H1 (cell line): ENCODE measurements at places on chromosomes 2 and 18. TPM values are rescaled to one million over a fixed set of nuclear protein-coding genes. Genes with fewer than 3 reads are reported as not detected.

DNA sequence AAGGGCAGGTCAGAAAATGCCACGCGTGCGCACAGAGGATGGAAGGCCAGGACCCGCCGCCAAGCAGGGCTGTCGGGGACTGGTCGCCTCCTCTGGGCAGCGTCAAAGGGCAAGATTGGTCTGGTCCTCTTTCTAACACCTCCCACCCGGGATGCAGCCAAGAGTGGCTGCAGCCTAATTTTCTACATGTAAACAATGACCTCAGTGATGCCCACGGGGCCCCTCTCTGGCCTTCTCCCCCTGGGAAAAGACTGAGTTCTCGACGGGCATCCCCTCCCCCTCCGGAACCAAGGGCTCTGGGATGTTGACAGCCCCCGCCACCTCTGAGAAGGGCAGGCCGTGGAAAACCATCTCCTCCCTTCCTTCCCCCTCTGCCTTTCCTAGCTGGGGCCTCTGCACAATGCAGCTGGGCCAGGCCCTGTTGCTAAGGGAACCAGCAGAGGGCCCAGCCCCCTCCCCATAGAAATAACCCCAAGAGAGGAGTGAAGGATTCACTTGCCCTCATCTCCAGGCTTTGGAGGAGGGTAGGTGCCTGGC lies 80.0 kb upstream of the ZNF532 start:
- no peaks in the 10 kb centered on the region for H3K27me3 ChIP-seq
- no peak for DNase-seq
- peaks cover 9% of the 10 kb centered on the region for H3K4me1 ChIP-seq
- H3K36me3 ChIP-seq: no peaks in the 10 kb centered on the region
- no peak overlapping the region for H3K4me3 ChIP-seq
- H3K27ac ChIP-seq: no peak overlapping the region

- no peak for DNase-seq
- no peak overlapping the region for H3K4me3 ChIP-seq
- no peaks in the 10 kb centered on the region for H3K27me3 ChIP-seq
- no peaks in the 10 kb centered on the region for H3K4me1 ChIP-seq
- no peak overlapping the region for H3K27ac ChIP-seq
Measured at GRCh38 chr2:205024822-205025518, 479.7 kb downstream of the PARD3B start.

Gene ZC3H6
- 6.9 and 7.3 TPM in 2 replicates for total RNA-seq

DNA sequence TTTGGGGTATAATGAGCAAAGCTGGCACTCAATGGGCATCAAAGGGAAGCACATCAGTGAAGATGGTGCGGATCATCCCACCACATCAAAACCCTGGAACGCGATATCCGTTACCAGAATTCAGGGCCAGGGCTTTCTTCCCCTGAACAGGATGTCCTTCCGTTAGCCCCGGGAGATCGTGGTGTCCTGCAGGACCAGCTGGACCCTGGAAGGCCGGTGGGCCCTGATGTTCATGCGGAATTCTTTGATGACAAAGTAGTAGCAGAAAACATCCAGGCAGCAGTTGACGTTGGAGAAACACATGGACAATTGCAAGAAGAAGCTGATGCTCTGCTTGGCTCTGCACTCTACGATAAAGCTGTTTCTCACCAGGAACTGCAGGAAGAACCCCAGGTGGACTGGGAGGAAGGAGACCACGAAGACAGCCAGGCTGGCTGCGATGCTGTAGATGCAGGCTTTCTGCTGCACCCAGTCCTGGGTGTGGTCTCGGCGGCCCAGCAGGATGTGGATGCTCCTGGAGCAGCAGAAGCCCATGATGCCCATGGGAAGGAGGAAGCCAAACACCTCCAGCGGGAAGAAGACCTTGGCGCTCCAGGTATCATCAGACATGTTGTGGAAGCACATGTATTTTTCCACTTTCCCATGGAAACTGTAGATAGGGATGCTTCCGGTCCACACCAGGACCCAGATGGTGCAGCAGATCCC lies 15.0 kb downstream of the GPR55 start:
- no peak overlapping the region for H3K4me3 ChIP-seq
- peaks cover 10% of the 10 kb centered on the region for H3K4me1 ChIP-seq
- H3K36me3 ChIP-seq: no peaks in the 10 kb centered on the region
- DNase-seq: no peak
- no peak overlapping the region for H3K27ac ChIP-seq

GRCh38 chr2:100877555-100877954 lies 57.6 kb downstream of the NPAS2 start:
- no peak overlapping the region for H3K4me3 ChIP-seq
- peaks cover 1% of the 10 kb centered on the region for H3K4me1 ChIP-seq
- no peaks in the 10 kb centered on the region for H3K27me3 ChIP-seq
- no peak overlapping the region for H3K27ac ChIP-seq
- no peaks in the 10 kb centered on the region for H3K36me3 ChIP-seq
- no peak for DNase-seq

Gene B4GALT6
- 37.9 and 41.5 TPM in 2 replicates for total RNA-seq

DNA sequence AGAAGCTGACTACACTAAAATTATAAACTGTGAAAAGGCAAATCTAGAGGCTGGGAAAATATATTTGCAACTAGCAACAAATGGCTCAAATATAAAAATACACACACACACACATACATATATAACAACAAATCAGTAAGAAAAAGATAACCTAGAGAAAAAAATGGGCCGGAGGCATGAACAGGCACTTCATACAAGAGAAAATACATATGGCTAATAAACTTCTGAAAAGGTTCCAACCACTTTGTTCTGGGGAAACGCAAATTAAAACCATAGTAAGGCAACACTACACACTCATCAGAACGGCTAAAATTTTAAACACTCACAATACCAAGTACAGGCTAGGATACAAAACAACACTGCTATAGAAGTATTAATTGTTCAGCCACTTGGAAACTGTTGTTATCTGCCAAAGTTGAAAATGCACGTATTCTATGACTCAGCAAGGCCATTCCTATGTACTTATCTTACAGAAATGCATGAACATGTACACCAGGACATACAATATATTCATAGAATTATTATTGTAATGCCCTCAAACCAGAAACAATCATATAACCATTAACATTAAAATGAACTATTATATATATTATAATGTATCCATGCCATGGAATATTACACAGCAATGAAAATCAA lies 15.6 kb downstream of the WDSUB1 start:
- no peak overlapping the region for H3K27ac ChIP-seq
- H3K27me3 ChIP-seq: no peaks in the 10 kb centered on the region
- H3K4me3 ChIP-seq: no peak overlapping the region
- DNase-seq: no peak
- H3K4me1 ChIP-seq: no peaks in the 10 kb centered on the region
- H3K36me3 ChIP-seq: peaks cover 4% of the 10 kb centered on the region; the same call in 1 of the 2 replicates

DNA sequence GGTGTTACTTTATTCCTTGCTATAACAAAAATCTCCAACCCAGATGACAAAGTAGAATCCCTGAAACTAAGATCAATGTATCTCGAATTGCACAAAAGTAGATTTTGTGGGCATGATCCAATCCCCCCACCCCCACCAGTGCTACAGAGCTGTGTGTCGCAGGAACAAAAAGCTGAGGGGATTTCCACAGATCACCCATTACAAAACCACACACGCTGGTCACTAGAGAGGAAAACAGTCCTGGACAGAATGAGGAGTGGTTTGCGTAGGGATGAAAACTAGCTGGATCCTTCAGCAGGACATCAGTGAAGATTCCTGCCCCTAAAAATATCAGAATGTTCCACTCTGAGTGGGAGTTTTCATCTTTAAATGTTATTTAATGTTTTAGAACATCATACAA lies 165.3 kb upstream of the STK17B start:
- no peak for DNase-seq
- H3K36me3 ChIP-seq: no peaks in the 10 kb centered on the region
- H3K4me1 ChIP-seq: no peaks in the 10 kb centered on the region
- H3K4me3 ChIP-seq: no peak overlapping the region

DNA sequence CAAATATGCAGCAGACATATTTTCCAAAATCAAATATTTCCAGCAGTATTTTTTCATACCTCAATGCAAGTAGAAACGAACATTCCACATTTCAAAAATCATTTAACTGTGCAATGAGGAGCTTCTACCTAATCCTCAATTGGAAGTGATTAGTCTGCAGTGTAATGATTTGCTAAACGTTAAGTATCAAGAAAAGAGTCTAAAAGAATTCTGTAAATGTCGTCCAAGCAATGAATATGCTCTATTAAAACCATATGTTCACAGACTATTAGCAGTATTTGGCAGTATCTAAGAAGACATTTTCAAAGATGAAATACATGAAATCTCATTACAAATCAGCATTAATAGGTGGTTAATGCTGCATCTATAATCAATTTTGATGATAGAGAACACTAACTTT lies 15.9 kb downstream of the DYM start:
- H3K36me3 ChIP-seq: no peaks in the 10 kb centered on the region
- DNase-seq: no peak
- no peaks in the 10 kb centered on the region for H3K27me3 ChIP-seq
- no peaks in the 10 kb centered on the region for H3K4me1 ChIP-seq

Gene CTNNA2
- 9.0 and 10.8 TPM in 2 replicates for total RNA-seq

DNA sequence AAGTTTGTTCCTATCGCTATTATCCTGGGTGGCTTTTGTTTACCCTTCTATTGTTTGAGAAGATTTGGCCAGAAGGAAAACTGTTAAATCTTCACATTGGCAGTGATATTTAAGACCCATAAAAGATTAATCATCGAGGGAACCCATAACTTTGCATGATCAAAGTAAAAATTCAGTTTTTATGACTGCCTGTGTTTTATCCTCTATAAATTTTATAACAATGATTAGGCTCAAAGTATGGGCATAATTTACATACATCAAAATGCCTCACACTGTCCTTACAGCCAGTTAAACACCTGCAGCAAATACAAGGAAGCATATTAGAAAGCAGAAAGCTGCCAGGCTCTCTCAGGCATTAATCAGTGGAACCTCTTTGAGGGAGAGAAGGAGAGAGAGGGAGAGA lies 289.1 kb downstream of the ICOS start:
- H3K36me3 ChIP-seq: no peaks in the 10 kb centered on the region
- H3K4me3 ChIP-seq: no peak overlapping the region
- no peaks in the 10 kb centered on the region for H3K4me1 ChIP-seq
- DNase-seq: no peak

DNA sequence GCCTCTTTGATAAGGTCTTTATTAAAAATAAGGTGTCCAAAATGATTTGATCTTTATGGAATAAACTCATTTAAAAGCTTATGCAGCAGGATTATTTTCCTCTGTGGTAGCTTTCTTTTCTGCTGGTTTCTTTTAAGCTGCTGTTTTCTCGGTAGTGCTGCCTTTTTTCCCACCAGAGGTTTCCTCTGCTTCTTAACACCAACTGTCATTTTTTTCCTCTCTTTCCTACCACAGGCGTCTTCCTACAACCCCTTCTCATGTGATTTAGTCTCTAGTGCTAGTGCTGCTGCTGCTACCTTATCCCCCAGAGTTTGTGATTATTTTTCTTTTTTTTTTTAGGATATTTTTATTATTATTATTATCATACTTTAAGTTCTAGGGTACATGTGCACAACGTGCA lies 102.1 kb upstream of the PGAP1 start:
- no peak overlapping the region for H3K27ac ChIP-seq
- H3K27me3 ChIP-seq: no peaks in the 10 kb centered on the region
- H3K4me1 ChIP-seq: no peaks in the 10 kb centered on the region

GRCh38 chr2:29900971-29901633 lies 20.3 kb downstream of the ALK start:
- DNase-seq: no peak
- H3K27me3 ChIP-seq: peaks cover 12% of the 10 kb centered on the region; the same call in 1 of the 2 replicates
- H3K27ac ChIP-seq: no peak overlapping the region
- no peak overlapping the region for H3K4me3 ChIP-seq
- peaks cover 18% of the 10 kb centered on the region for H3K4me1 ChIP-seq

GRCh38 chr18:370751-371608 lies 103.1 kb upstream of the THOC1 start:
- no peak overlapping the region for H3K27ac ChIP-seq
- H3K36me3 ChIP-seq: no peaks in the 10 kb centered on the region
- DNase-seq: no peak
- no peaks in the 10 kb centered on the region for H3K27me3 ChIP-seq

Gene AFF3
- 1.7 and 3.0 TPM in 2 replicates for total RNA-seq

- no peak overlapping the region for H3K27ac ChIP-seq
- peaks cover 5% of the 10 kb centered on the region for H3K4me1 ChIP-seq
- no peak for DNase-seq
- no peaks in the 10 kb centered on the region for H3K27me3 ChIP-seq
- no peaks in the 10 kb centered on the region for H3K36me3 ChIP-seq
Measured at GRCh38 chr18:39793609-39794008, 2161.4 kb upstream of the PIK3C3 start.

Gene SCN1A
- total RNA-seq: 1.3 and 1.9 TPM in 2 replicates

DNA sequence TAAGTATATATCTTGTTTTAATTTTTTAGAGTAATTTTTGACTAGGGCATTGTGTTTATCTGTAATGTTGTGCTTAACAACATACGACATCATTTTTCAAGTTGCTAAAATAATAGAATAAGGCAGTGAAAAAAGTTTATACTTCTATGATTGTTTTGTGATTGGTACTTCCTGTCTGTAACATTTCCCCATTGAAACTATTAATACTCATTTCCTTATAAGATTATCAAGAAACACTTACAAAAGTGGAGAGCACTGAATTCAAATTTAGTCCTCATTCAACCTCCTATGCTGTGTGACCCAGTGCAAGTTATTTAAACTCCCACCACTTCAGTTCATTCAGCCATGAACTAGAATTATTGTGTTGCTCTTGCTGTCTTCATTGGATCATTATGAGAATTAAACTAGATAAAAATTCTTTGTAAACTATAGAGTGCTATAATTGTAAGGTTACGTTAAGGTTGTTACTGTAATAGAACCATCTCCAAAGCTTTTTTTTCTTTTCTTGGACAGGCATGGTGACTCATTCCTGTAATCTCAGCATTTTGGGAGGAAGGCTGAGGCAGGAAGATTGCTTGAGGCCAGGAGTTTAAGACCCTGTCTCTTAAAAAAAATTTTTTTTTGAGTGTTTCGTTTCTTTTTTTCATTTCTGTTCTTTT lies 2.8 kb downstream of the ETAA1 start:
- no peak for DNase-seq
- no peaks in the 10 kb centered on the region for H3K27me3 ChIP-seq
- 0 out of 2 replicates have a peak, but pooled peaks cover 2% of the 10 kb centered on the region for H3K36me3 ChIP-seq
- no peak overlapping the region for H3K27ac ChIP-seq
- H3K4me1 ChIP-seq: peaks cover 1% of the 10 kb centered on the region

- H3K36me3 ChIP-seq: no peaks in the 10 kb centered on the region
- no peak overlapping the region for H3K27ac ChIP-seq
- no peak overlapping the region for H3K4me3 ChIP-seq
- peaks cover 3% of the 10 kb centered on the region; the same call in 1 of the 2 replicates for H3K4me1 ChIP-seq
Measured at GRCh38 chr2:223082706-223083105, 30.7 kb downstream of the KCNE4 start.

Gene CAVIN2
- total RNA-seq: not detected in 2 replicates

GRCh38 chr2:232779934-232780333 lies 3.6 kb upstream of the KCNJ13 start:
- no peak for DNase-seq
- no peak overlapping the region for H3K4me3 ChIP-seq
- no peaks in the 10 kb centered on the region for H3K27me3 ChIP-seq
- H3K27ac ChIP-seq: no peak overlapping the region

Gene UGT1A8
- total RNA-seq: not detected in 2 replicates

Gene CFAP221
- total RNA-seq: 0.36 and 0.71 TPM in 2 replicates

DNA sequence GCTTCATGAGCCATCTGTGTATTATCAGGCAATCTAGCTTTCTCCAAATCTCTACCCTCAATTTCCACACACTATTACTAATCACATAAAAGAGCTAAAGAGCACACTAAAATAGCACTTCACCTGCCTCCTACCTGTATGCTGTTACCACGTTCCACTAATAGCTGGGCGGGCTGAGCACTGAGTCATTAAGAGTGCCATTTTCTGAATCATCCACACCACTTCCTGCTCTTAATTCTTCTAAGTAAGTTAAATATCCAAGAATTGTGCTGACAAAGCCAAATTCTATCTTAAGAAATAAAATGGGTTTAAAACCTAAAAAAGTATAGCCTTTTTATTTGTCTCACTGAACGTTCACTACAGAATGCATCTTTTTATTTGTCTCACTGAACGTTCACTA lies 35.7 kb downstream of the NOL10 start:
- no peaks in the 10 kb centered on the region for H3K4me1 ChIP-seq
- H3K27ac ChIP-seq: no peak overlapping the region
- peaks cover 18% of the 10 kb centered on the region for H3K36me3 ChIP-seq
- DNase-seq: no peak
- H3K27me3 ChIP-seq: no peaks in the 10 kb centered on the region
